ENCODE measurements at places on chromosomes 16 and 17.

- no peak for DNase-seq
Measured at GRCh38 chr17:66306446-66306845, 4.0 kb downstream of the PRKCA start.

- DNase-seq, result no peak
Measured at GRCh38 chr16:71426880-71427615, 14.8 kb downstream of the TLE7 start.

DNA sequence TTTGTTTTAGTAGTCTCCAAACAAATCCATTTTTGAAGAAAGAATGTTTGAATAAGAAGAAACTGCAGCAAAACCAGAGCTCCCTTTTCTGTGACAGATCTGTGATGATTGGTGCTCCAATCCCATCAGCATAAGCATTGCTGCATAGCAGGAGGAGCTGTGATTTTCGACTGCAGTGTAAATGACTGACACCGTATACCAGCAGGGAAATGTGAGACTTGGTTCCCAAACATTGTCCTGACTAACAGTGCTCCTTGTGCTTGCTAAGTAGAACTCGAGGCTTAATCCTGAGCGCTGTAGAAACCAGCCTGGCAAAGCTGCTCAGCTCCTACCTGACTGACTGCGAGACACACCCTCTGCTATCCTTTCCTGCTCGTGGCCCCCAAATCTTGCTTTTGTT, 57.2 kb downstream of the NUP93 start:
- no peak for DNase-seq

- DNase-seq, result no peak
Measured at GRCh38 chr16:72244853-72245252, 72.9 kb upstream of the PMFBP1 start.

DNA sequence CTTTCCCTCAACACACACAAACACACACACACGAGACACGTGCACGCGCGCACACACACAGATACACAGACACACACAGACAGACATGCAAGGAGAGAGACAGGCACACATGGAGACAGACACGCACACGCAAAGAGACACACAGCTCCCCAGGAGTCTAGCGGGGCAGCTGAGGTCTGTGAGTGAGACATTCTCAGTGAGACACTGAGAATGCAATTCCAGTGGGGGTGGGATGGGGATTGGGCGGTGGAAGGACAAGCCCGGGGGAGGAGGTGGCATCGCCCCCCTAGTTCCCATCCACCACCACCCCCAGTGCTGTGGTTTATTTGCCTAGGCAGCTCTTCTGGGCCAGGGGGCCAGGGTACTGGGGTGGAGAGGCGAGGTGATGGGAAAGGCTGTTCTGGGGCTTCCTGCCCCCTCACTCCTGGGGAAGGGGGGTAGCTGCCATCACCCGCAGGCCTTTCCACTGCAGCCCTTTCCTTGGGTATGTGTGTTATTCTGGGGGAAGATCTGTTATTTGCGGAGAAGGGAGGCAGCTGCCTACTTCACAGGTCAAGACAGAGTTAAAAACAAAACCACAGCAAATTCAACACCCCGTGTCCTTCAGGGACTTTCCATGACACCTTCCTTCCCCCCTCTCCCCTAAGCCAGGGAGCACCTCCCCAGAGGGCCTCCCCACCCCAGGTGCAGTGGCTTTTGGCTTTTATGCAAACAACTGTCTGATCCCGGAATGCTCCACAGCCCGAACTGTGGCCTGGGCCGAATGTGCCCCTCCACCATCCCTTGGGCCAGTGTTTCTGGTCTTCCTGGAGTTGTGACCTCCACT, 18.0 kb downstream of the GRB7 start:
- no peak for DNase-seq

GRCh38 chr17:28487881-28488532, 14.6 kb downstream of the SLC13A2 start:
- no peak for DNase-seq

- DNase-seq, result no peak
Measured at GRCh38 chr17:80725517-80725916, 180.9 kb downstream of the RPTOR start.
